Stimulated activated CD4-positive, alpha-beta T cell treated with anti-CD3 and anti-CD28 coated beads, TNF-alpha, amount 100 ng/mL, for 1 hour (primary cell): ENCODE measurements at places on chromosomes 7 and 10.

DNA sequence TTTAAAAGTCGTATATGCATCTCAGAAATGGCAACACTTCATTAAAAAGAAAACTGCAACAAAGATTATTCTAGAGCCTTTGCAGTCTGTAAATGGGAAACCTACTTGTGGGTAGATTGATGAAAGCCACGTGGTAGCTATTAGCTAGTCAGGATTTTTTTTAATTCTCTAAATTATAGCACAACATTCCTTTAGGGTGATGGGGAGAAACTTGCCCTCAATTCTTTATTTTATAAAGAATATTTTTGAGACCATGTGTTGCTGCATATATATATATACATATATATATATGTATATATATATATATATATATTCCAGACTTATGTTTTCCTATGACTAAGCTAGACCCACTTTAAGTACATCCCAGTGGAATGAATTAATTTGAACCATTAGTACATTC is 118.0 kb downstream of the PPP1R3A start:
- DNase-seq, result no peak

DNA sequence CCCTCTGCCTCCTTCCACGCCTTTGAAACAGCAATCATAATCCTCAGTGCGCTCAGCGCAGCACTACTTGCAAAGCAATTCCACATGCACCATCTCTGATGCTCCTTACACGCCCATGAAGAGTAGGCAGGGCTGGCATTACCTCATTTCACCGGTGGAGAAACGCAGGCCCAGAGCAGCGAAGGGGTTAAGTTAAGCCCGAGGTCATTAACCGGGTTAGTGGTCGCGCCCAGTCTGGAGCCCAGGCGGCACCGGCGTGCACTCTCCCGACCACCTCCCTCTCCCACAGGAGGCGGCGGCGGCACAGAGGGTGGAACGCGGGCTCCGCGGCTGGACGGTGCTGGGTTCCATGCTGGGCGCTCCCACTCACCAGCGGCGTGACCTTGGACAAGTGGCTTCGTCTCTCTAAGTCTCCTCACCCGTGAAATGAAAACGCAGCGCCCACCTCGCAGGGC is 515 bp downstream of the FASTK start:
- DNase-seq, result no peak

DNA sequence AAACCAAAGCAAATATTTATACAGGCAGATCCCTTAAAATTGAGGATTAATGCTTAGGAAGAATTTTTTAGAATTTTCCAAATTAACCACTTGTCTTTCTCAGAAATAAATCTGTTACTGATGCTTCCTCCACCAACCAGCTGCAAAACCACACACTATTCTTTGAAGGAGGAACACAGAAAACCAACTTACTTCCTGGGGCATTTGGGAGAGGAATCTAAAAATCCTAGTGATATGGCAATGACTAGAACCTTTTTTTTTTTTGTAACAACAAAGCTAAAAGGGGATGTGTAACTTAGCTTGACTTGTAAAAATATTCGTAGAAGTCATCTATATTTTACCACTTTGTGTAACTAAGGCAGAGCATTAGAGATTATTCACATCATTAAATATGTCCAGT is 5.1 kb upstream of the TM9SF3 start:
- DNase-seq, result no peak

DNA sequence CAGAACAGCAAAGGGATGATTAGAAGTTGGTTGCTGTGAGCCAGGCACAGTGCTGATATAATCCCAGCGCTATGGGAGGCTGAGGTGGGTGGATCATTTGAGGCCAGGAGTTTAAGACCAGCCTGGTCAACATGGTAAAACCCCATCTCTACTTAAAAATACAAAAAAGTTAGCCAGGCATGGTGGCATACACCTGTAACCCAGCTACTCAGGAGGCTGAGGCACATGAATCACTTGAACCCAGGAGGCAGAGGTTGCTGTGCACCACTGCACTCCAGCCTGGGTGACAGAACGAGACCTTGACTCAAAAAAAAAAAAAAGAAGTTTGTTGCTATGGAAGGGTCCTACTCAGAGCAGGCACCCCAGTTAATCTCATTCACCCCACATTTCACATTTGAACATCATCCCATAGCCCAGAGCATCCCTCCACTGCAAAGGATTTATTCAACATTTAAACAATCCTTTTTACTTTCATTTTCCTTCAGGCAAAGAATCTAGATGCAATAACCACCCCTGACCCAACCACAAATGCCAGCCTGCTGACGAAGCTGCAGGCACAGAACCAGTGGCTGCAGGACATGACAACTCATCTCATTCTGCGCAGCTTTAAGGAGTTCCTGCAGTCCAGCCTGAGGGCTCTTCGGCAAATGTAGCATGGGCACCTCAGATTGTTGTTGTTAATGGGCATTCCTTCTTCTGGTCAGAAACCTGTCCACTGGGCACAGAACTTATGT is 4.1 kb downstream of the IL6 start:
- DNase-seq, result no peak

DNA sequence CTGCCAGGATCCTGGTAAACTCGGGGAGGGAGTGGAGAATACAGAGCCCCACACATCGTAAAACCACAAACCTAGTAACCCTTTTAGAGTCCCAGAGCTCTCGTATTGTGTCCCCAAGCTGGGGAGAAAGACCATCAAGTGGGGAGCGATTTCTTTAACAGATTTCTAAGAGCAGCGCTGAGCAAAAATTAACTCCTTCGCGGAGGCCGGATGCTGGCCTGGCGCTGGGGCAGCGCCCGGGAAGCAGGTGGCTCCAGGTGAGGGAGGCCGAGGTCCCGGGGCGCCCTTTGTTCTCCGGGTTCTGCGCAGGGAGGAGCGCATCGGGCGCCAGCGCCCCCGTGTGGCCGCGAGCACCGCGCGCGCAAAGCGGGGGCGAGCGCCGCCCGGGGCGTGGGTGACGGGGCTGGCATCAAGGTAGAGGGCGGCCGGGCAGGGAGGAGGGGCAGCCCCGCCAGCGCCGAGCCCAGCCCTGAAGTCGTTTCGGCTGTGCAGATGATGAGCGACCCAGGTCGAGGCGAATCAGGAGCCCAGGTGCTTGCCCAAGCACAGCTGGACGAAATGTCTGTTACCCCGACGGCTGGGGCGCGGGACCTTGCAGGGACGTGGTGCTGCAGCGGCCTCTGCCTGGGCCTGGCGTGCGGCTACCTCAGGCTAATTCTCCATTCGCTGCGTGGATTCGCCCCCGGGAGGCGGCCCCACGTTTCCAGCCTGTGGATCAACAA is 10.4 kb upstream of the FGFR2 start:
- DNase-seq, result no peak

- no peak for DNase-seq
Measured at GRCh38 chr7:46411236-46411635, 490.2 kb upstream of the IGFBP3 start.

GRCh38 chr10:113135025-113135424 is 185.0 kb downstream of the TCF7L2 start:
- DNase-seq, result no peak

DNA sequence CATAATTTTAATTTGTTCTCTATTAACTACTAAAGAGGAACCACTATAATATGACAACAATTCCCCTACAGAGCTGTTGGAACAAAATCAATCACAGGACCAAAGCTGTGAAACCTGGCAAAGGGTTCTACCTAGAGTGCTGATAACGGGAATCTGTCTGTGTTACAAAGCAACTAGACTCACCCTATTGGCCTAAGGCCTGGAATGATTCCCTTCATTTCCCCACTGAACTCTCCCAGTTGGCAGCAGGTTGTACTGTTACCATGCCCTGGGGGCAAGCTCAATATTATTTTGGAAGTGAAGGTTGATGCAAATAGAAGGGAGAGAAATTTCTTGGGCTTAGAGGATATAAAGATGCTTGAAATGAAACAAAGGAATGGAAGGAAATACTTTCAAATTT is 81.8 kb downstream of the SEMA3A start:
- no peak for DNase-seq

DNA sequence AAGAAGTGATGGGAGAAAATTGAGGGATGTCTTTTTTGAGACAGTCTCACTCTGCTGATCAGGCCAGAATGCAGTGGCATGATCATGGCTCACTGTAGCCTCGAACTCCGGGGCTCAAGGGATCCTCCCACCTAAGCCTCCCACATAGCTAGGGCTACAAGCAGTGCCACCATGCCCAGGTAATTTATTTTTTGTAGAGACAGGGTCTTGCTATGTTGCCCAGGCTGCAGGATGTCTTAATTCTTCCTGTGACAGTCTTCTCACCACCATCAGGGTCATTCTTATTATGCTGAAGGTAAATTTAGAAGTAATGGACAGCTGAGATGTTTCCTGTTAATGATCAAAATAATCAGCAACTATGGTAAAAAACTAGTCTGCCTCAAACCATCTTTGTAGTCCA is 7.1 kb downstream of the DNAJC9 start:
- DNase-seq, result no peak

GRCh38 chr7:36227223-36227622 is 74.2 kb downstream of the EEPD1 start:
- DNase-seq, result no peak

GRCh38 chr7:151754142-151754590 is 122.7 kb downstream of the PRKAG2 start:
- DNase-seq, result no peak

DNA sequence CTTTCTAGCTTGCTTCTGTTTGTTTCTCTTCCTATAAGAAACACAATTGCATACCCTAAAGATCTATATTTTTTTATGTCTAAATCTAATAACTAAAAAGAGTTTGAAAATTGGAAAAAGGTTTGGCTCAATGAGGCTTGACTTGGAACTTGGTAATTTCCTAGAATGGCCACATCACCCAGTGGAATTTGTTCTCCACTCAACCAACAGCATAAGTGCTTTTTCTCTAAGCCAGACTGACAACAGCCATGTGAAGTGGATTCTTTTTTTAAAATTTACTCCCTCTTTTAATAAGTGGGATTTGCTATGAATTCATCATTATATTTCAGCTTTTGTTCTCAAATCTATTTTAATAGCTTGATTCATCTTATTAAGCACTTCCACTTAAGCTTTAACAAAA is 33.8 kb downstream of the GBF1 start:
- DNase-seq, result no peak

DNA sequence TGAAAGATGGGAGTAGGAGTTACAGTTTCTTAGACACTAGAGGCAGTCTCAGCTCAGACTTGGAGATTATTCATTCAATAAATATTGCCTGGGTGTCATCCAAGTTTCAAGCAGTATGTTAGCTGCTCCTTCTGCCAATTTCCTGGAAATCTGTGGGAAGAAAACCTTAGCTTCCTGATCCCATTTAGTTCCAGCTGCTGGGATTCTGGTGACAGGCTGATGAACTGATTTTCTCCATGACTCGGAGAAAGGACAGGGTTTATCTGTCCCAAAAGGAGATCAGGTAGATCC is 95.8 kb downstream of the CLEC2L start:
- no peak for DNase-seq

GRCh38 chr7:30172451-30172850 is 37.7 kb downstream of the MTURN start:
- DNase-seq, result no peak
